ENCODE measurements at places on chromosomes 11 and 22.

DNA sequence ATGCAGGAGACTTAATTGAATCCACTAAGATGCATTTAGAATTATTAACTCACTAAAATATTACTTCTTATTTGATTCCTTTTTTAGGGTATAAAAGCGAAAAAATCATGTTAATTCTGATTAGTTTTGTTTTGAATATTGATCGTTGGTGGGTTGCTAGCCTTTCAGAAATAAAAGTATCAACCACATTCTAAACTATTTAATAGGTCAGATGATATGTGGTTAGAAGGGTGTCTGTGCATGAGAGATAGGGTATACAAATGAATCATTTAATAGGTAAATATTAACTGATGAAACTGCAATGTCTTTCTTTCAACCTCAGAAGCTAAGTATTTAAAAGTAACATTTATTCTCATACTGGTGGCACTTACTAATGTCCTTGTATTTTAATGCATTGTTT lies 515.1 kb downstream of the CNTN5 start:
- no peak for DNase-seq

DNA sequence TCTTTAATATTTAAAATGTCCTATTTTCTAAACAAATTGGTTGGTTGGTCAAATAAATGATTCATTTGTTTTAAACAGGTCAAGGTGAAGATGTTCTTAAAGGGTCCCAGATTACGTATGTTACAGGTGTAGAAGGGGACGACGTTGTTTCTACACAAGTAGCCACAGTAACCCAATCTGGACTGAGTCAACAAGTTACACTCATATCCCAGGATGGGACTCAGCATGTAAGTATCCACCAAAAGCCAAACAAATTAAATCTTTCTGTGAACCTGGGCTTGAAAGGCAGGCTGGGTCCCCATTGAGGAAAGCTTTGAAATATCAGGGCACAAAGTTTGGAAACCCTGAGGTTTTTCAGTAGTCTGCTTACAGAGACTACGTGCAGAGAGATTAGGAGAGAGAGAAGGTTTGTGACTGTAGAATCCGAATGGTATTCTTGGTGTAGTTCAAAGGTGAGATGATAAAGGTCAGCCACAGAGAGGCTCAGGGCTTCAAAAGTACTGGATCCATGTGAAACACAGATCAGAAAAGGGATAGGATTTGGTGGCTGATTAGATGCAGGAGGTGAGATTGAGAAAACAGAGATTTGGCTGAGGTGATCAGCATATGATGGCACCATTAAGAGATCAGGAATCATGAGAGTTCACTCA lies 51.7 kb downstream of the ZNF143 start:
- DNase-seq = no peak

GRCh38 chr11:46332568-46333393 lies 14.5 kb upstream of the DGKZ start:
- DNase-seq = no peak

- no peak for DNase-seq
Observed at GRCh38 chr11:44684859-44685281, 41.9 kb upstream of the TSPAN18 start.

GRCh38 chr11:33709466-33709865 lies 8.8 kb upstream of the C11orf91 start:
- DNase-seq = no peak

DNA sequence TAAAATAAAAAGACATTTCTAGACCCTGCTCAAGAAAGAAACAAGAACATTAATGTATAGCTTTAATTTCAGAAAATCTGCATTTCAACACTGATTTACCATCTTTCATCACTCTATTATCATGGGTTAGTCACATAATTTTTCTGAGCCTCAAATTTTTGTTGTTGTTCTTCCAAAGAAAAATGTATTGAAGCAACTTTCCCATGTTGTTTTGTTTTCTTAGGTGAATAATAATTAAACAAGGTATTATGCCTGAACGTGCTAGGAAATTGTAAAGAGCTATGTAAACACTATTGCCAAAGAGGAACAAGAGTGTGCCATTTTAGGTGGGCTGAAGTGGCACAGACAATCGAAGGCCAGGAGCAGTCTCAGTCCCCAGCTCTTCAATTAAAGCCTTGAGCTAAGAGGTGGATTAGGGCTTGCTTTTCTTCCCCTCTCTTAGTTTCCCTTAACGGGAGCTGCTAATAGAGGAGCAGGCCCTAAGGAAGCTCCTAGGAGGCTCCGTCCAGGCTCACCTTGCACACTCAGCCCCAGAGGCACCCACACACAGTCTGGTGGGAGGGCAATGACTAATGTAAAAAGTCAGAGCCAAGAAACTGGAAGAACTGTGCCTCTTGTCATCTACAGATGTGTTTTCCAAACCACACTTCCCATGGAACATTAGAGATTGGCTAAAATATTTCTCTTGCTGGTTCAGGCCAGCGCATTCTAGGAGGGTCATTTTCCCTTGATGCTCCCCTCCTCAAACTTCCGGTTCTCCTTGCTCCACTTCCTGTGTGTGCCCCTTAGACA lies 8.8 kb upstream of the UBASH3B start:
- DNase-seq = no peak

DNA sequence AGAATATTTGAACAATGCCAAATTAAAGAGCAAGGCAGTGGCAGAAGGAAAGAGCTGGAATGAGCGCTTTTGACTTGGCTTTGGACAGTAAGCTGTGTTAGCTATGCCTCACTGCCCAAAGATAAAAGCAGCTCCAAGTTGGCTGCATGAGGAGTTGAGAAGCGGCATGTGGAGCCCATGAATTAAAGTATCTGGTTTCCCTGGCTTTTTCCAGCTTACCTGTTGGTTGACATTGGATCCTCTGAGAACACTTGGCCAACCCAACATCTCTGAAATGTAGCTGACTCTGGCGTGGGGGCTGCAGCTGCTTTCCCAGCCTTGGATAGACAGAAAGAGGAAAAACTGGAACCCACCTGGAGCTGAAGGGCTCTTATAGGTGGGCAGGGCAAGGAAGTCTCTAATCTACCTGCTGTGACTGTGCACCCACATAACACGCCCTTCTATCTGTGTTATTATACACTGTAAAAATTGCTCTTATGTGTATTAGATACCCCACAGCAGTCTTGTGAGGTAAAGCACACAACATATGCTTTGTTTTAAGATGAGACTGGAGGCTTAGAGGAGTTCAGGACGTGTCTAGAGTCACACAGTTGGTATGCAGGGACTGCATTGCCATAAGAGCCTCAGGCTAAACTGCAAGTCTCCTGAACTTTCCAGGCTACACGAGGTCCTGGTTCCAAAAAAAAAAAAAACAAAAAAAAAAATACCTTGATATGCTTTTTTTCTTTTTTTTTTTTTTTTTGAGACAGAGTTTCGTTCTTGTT lies 5.8 kb downstream of the UBASH3B start:
- no peak for DNase-seq

All from GM13977 (cell line).